ENCODE measurements at places on chromosomes 13 and 19.

GRCh38 chr19:3132971-3133792, 2.7 kb upstream of the GNA15 start:
- peak; percentile 98 for DNase-seq

- no peak for DNase-seq
Measured at GRCh38 chr13:27077451-27077850, 94.2 kb downstream of the USP12 start.

- peak; percentile 42 for DNase-seq
Measured at GRCh38 chr13:77544355-77544754, 8.8 kb downstream of the SCEL start.

DNA sequence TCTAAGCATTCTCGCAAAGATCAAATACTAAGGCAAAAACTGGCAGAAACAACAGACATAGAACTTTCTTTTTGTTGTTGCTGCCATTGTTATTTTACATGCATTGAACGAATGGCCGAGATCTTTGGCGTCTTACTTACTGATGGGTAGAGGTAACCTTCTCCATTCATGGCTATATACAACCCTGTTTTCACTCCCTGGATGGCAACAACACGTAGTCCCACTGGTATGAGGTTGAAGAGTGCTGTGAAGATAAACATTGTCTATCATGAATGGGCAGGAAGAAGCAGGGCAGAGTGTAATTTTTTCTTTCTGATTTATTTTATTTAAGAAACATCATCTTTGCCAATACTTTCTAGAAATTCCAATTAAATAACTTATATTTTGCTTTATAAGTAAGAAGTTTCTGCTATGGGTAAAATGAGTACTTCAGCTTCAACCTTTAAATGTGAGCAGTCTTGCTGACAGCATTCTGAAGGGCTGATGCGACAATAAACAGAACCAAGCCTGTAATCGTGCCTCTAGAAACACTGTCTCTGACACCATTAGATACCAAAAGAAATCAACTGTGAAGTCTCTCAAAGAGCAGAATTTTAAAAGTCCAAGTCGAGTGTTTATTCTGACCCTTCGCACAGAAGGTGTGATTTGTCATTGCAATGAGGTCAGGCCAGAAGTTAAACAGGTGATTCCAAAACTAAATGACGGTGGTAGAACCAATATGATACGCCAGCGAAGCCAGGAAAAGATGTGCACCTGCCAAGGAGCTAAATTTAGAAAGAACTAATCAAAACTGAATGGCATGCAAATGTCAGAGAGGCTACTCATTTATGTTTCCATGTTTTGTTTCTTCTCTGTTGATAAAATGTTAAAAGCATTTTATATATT, 416.4 kb downstream of the ITGBL1 start:
- DNase-seq, result no peak

DNA sequence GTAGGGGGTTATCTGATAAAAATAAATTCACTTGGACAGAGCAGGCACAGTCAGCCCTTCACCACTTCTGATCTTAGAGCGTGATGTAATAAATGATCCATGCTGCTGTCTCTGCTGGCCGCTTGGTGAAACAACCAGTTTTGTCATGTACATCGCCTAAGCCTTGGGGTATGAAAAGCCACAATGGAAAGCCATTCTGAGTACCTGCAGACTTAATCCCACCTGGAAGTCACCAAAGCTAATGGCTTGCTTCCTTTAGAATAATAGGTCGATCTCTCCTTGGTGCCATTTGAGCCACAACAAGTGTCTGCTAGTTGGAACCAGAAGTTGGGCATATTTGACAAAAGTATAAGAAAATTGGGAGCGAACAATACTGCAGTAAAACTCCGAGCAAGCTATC, 1649.7 kb upstream of the SPRY2 start:
- peak; percentile 6 for DNase-seq

DNA sequence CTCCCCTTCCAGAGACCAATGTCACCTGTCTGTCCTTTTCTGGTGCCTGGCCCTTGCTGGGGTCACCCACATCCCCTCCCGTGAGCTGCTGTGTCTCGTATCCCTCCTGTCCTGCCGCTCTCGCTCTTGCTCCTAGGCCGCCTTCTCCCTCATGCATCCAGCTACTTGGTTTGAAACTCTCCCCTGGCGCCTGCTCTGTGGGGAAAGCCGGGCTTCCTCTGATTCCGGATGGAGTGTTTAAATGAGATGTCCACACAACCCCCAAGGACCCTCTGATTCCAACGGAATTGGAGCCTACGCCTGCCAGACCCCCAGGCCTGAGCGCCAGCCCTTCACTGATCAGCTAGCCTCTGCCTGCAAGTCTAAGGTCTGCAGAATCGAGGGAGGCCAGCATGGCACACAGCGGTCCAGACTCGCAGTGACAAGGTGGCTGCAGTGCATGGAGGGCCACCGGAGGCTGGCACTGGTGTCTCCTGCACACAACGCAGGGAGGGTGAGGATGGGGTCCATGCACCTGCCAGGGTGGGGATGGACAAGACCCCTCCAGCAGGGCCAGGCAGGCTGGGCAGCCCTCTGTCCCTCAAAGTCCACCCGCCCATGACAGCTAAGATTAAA, 47.2 kb downstream of the RFX2 start:
- DNase-seq, result no peak

DNA sequence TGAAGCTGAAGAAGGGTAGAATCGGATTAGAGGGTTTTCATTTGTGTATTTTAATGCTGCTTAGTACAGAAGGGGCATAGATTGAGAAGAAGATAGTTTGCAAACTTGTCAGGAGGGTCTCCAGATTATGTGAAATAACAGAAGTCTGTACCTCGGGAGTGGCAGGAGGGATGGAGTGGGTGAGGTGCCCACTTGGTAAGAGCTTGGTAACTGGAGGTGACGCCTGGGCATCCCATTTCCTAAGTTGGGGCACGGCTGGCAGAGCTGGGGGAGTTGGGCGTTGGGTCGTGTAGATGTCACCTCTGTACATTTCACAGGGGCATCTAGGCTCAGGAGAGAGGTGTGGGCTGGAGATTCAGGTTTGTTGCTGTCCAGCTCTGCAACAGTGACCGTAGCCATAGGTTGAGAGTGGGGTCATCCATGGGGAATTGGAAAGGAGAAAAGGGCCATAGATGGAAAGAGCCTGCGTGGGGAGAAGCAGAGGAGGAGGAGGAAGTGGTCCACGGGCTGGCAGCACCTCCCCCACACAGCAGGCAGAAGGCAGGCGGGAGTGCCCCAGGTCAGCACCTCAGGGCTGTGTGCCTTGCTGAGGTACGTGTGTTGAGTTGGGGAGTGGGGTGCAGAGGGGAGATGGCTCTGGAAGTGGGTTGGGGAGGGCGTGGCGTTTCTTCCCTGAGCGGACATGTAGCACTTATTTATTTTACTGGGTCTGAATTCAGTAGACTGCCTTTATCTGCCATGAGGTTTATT, 31.2 kb downstream of the MPHOSPH8 start:
- DNase-seq, result no peak

GRCh38 chr13:20938302-20938701, 35.8 kb upstream of the XPO4 start:
- DNase-seq, result no peak

- no peak for DNase-seq
Measured at GRCh38 chr19:3783660-3784584, 2.3 kb downstream of the MATK start.
